ENCODE measurements at places on chromosomes 5 and 9.

DNA sequence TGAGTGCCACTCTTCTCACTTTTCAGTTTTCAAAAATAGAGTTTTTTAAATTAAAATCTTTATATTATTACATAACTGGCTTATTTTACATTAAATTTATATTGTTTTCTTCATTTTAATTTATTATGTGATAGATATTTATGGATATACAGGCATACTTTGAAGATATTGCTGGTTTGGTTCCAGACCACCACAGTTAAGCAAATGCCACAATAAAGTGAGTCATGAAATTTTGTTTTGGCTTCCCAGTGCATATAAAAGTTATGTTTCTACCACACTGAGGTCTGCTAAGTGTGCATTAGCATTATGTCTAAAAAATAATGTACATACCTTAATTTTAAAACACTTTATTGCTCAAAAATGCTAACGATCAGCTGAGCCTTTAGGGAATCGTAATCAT, 47.4 kb downstream of the NDUFS4 start:
- no peak for DNase-seq

- DNase-seq: no peak
Measured at GRCh38 chr9:27664121-27664779, 91.0 kb upstream of the C9orf72 start.

GRCh38 chr5:167570431-167570830, 721.0 kb upstream of the WWC1 start:
- no peak for DNase-seq

DNA sequence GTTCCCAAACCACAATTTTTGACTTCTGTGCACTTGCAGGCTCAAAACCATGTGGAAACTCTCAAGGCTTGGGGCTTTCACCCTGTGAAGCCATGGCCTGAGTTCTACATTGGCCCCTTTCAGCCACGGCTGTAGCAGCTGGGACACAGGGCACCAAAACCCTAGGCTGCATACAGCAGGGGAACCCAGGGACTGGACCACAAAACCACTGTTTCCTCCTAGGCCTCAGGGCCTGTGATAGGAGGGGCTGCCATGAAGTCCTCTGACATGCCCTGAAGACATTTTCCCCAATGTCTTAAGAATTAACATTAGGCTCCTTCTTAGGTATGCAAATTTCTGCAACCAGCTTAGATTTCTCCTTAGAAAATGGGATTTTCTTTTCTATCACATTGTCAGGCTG, 312.1 kb upstream of the TUSC1 start:
- no peak for DNase-seq

DNA sequence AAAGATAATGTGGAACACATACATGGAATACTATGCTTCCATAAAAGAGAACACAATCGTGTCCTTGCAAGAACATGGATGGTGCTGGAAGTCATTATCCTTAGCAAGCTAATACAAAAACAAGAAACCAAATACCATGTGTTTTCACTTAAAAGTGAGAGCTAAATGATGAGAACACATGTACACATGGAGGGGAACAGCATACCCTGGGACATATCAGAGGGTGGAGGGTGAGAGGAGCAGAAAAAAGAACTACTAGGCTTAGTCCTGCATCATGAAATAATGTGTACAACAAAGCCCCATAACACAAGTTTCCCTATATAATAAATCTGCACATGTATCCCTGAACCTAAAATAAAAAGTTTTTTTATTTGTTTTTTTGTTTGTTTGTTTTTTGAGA, 855.5 kb upstream of the NUDT12 start:
- DNase-seq: no peak

GRCh38 chr9:23630488-23630887, 195.6 kb downstream of the ELAVL2 start:
- DNase-seq: no peak

DNA sequence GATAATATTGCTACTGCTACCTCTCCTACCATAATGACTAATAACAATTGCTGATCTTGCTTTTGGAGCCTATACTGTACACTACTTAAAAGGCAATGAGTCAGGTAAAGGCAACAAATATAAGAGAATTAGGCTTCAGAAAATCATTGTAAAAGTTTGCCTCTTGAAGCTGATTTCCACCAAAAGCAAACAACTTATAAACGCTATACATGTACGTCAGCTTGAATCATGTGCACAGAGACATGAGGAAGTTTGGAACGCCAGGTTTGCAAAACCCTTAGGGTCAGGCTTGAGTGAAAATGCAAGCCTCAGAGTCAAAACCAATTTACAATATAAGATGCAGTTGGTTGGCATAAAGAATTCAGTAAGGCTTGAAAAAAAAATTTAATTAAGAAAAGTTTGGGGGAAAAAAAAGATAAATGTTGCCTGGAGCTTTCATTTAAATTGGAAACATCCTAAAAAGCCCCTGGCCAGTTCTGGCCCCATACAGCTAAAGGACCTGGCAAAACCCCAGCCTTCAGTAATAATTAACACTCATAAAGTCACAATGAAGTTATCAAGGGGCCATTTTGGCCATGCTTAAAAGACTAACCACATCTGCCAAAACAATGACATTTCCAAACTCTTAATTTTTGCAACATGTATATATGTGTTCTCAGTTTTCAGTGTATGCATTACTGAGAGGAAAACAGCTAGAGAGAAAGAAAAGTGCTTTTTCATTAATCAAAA, 181.0 kb upstream of the NFIL3 start:
- DNase-seq: no peak

DNA sequence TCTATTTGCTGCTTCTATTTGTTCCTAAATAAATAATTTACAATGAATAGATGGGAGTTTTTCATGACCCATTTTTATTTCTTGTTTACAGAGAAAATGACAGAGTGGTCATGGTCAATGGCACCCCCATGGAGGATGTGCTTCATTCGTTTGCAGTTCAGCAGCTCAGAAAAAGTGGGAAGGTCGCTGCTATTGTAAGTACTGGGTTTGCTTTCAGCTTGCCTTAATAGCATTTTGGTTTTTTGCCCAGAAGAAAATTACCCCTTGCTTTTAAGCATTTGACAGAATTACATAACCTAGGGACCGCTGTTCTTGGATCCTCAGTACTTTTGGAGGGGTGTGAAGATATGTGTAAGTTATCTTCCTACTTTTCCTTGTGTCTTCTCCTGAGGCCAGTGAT, 44.1 kb downstream of the TJP2 start:
- DNase-seq: no peak

- DNase-seq: no peak
Measured at GRCh38 chr9:31683116-31683515, 701.3 kb upstream of the ACO1 start.

DNA sequence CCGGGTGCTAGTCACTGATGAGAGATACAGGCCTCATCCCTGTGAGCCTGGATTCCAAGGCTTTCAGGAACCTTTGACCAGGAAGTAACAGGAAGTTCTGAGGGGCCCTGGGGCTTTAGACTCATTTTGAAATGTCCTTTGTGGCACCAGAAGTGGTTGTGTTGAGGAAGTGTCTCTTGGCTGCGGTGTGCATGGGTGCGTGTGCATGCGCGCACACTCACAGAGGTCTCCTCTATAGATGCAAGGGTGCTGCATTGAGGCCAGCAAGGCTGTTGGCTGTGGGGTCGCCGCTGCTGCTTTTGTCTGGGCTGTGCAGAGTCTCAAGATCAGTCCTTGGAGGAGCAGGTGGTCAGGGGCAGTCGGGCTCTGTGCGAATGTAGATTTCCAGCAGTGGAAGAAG, 7.6 kb downstream of the RAB24 start:
- DNase-seq: no peak

- DNase-seq: no peak
Measured at GRCh38 chr9:114919611-114920010, 10.8 kb downstream of the TNFSF8 start.

DNA sequence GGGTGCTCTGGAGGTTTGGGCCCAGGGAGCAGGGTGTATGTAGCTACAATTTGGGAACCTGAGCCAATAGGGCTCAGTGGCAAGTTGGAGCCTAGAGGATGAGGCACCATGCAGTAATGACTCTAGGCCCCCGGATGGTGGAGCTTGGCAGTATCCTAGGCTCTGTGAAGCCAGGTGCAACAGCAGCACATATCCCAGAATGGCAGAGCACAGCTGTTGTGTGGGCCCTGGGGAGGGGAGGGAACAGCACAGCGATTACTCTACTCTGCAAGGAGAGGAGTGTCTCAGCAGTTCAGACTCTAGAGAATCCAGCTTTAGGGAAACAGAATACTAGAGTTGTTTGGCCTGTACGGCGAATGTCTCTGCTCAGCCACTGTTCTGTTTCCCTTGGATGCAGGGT, 56.1 kb downstream of the LRRTM2 start:
- DNase-seq: no peak

- DNase-seq: no peak
Measured at GRCh38 chr5:83115816-83116215, 38.5 kb downstream of the XRCC4 start.

DNA sequence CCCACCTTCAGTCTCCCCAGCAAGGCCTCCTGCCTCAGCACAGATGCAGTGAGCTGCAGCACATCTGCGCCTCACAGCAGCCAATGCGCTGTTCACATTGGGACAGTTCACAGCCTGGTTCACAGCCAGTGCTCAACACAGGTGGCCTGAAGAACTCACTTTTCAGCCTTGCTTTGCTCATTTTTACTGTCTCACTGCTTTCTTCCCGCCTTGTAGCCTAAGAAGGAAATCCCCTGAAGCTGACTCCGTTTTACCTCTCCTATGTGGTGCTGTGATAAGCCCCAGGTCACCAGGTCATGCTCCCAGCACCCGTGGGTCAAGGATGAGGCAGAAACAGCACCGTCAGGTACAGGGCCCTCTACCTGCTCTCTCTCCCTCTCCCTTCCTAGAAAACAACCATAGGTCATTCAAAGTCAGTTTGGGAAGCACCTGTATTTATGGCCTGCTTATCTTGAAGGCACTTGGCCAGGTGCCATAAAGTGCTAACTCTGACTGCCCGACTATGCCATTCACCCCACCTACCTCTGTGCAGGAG, 1.1 kb downstream of the GCNT4 start:
- peak; percentile 14 for DNase-seq

DNA sequence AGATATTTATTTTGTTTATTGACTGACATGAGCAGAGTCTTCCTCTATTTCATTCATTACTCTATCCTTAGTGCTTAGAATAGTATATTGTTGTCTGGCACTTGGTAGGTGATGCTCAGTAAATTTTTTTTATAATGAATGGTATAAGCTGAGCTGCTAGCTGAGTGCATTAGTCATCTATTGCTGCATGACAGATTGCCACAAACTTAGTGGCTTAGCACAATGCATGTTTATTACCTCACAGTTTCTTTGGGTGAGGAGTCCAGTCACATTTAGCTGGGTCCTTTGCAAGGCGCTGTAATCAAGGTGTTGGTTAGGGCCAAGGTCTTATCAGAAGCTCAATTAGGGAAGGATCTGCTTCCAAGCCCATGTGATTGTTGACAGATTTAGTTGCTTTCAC, 23.1 kb downstream of the SMAD5 start:
- DNase-seq: no peak

DNA sequence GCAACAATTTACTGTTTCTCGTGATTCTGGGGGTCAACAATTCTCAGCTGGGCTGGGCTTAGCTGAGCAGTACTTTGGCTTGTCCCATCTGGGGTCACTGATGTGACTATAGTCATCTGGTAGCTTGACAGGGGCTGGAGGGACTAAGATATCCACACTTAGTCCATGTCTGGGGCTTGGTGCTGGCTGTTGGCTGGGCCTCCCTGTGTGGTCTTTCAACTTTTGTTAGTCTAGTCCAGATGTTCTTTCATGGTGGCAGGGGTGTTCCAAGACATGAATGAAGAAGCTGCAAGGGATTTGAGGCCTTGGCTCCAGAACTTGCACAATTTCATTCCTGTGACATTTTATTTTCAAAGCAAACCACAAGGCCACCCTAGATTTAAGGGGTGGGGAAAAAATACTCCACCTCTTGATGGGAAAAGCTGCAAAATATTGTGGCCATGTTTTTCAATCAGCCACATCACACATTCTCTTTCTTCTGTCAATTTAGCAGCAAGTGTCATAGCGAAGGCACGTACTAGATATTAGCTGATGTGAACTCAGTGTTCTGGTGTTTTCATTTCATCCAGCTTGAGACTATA, 59.2 kb downstream of the TSSK1B start:
- DNase-seq: no peak

- DNase-seq: no peak
Measured at GRCh38 chr9:72627147-72627546, 105.7 kb downstream of the TMC1 start.

GRCh38 chr9:137149942-137150616, 11.1 kb downstream of the GRIN1 start:
- DNase-seq: no peak

DNA sequence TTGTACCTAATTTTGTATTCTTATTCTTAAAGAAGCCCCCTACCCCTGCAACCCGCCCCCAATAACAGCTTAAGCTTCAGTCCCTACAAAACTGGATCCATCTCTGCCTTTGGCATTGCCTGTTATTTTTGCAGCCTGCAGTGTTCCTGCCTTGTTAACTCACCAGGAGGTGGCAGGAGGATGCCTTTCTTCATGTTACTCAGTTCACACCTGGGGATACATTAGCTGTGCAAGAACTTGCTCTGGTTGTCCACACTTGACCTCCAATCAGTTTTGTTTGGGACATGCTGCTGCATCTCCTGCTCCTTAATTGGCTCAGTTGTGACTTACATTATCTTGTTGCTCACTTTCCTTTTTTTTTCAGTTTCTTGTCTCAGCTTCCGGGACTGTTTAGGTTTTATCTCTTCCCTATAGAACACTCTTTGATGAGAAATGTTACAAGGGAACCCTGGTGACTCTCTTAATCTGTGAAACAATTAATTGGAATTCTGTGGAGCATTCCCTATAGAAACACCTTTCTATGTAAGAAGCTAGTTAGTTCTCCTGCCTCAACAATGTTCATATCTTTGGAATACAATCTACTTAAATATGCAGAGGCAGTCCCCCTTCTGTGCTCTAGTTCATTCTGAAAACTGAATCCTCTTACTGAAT, 467.7 kb upstream of the ACO1 start:
- DNase-seq: no peak

DNA sequence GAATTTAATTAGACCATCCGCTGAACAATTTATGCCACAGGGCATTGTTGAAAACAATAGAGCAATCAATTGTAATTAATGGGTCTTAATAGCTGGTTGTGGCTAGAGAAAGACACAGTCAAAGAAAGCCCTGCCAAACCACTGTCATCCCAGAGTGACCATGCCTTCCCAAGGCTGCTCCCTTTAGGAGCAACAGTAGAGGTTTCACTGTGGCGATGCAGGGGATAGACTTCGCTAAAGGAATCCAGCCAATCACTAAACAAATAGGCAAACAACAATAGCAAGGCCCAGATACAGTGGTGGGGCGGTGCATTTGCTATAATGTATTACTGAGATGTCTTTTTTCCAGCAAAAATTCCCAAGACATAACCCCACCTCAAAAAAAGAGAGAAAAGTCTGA, 87.8 kb upstream of the SLC27A6 start:
- no peak for DNase-seq

DNA sequence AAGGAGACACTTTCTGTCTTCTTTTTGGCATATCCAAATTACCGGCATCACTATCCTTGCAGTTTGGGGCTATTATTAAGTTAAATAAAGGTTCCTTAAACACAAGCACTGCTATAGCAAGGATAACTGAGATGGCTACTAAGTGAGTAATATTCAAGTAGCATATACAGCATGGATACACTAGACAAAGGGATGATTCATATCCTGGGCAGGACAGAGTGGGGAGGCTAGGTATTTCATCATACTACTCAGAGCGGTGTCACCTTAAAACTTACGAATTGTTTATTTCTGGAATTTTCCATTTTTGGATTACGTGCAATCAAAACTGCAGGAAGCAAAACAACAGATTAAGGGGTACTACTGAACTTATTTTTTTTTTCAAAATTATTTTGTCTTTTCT, 54.1 kb downstream of the FER start:
- no peak for DNase-seq

Measured in stimulated activated CD4-positive, alpha-beta T cell treated with anti-CD3 and anti-CD28 coated beads, TNF-alpha, amount 100 ng/mL, for 48 hours (primary cell).